ENCODE measurements at places on chromosomes 4 and X. TPM values are rescaled to one million over a fixed set of nuclear protein-coding genes. Genes with fewer than 3 reads are reported as not detected.

HMGN5 gene
- total RNA-seq: 0.41 TPM

ANOS1 gene
- total RNA-seq: 23.2 TPM

RAPGEF2 gene
- 174 TPM for total RNA-seq

PCYT1B gene
- 29.8 TPM for total RNA-seq

CAPN6 gene
- total RNA-seq: under 0.01 TPM

OTUD6A gene
- not detected for total RNA-seq

HMX1 gene
- not detected for total RNA-seq

All from frontal cortex (tissue), 4 donors.